ENCODE measurements at places on chromosomes 2 and 18.

DNA sequence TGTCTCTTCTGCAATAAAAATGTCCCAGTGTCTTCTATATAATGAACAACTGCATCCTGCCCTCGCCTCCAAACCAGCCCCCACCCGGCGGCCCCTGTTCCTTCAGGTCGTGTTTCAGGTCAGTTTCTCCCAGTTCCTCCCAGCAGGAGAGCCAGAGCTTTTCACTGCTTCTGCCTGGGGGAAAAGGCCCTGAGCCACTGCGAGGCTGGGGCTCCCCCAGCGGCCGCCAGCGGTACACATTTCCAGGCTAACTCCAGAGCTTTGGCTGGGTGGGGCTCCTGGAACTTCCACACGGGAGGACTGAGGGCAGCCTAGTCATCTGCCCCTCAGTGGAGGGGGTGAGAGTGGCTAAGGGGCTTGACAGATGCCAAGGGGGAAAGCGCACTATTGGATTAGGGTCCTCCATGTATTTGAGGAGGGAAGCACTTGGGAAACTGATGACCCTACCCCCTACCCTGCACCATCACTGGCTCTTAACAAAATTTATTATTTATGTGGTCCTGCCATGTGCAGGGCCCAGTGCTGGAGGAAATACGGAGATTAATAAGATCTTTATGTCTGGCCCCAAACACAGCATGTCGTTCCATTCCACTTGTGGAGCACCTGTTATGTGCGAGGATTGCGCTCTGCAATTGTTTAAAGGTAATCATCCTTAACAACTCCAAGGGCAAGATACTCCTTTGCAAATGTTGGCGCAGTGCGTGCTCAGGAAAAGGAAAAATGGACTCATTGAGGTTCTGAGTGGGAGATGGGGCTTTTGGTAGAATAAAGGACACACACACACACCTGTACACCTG lies 17.3 kb upstream of the CYS1 start:
- no peak for DNase-seq

DNA sequence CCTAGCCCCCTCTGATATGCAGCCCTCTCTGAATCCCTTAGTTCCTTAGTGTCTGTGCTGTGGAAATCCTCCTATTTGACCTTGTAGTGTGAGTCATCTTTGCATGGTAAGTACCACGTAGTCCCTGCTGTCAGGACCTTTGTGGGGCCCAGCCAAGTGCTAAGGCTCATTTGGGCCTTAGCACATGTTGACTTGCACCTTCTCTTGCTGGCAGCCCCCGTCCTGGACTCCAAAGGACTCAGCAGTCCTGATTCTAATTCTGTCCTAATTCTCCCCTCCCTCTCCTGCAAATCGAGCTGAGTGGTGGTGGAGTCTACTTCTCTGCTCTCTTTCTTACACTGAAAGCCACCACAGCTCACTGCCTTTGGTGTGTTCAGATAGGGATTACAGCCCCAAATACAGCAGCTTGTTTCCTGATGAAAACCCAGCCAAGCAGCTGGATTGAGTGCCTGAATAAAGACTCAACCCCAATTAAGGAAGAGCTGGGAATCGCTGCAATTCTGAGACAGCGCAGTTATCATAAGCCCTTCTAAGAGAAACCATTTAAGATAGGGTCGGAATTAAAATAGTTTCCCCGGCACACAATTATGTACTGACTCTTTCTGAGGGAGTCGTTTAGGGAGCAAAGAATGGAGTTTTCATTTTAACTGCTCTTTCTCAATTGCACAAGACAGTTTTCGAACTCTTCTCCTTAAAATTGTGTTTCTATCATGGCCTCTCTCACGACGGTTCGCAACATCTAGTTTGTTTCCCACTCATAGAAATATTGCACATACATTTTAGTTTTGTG lies 215.6 kb upstream of the TNP1 start:
- no peak for DNase-seq

- DNase-seq = peak; percentile 12
These were observed 1.1 kb upstream of the PPP3R1 start for GRCh38 chr2:68253219-68254068.

DNA sequence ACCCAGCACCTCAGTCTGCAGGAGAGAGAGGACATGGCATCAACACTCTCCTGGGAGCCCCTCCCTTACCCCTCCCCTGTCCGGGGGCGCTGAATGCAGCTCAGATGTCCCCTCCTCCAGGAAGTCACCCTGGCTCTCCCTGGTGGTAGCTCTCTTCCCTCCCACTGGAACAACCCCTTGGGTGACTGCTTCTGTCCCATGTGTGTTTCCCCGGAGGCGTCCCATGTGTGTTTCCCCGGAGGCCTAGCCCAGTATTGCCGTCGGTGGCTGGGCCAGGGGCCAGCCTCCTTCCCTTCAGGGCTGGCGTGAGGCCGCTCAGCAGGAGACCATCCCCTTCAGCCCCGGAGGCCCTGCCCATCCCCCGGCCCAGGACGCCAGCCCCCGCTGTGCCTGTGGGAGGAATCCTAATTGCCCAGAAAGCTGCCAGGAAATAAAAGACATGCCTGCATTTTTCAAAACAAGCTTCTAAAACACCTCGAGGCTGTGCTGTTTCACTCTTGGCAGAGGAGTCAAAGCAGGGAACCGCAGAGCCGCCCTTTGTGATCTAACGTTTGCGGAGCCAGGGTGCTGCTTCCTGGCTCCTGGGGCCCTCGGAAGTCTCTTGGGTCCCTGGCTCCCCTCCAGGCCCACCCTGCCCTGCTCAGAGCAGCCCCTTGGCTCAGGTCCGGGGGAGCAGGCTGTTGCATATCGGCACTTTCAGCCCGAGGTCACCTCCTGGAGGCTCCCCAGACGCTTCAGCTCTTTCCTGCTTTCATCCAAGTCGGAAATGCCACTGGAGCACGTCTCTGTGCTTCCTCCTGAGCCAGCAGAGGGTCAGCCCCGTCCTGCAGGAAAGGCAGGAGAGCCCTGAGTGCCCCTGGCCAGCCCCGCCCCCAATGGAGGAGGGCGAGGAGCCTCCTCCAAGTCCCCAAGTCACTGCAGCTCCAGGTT lies 11.4 kb downstream of the SNED1 start:
- peak; percentile 34 for DNase-seq

GRCh38 chr2:97914691-97915213 lies 81.0 kb downstream of the TMEM131 start:
- no peak for DNase-seq

DNA sequence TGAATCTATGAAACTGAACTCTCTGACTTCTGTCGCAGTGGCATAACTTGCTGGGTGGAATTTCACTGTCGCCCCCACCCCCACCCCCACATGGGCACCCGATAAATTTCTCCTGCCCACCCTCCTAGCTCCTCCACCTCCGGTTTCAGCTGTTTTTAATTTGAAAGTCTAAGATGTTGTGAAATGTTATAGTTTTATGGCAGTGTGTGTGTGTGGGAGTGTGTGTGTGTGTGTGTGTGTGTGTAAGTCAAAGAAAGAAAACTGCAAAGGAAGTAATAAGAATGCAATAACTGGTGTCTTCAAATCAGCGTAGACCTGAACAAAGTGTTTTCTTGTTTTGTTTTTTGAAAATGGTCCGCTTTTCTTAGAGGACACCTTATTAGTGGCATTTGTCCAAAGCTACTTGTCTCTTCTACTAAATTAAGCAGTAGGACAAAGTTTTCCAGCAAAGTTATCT lies 388 bp downstream of the DTNA start:
- DNase-seq = no peak

DNA sequence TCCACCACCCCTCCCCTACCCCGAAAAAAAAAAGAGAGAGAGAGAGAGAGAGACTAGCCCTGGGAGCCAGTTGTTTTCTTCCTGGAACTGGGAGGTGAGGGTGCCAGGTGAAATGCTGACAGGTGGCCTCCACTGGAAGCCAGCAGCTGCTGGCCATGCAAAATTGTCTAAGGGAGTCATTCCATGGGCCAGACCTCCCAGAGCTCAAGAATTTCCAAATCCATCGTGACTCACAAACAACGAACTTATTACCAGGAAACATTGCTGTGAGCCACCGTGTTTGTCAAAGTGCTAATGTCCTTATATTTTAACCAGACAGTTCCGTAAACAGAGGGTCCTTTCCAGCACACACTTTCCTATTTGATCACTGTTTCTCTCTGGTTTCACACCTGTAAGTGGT lies 68.5 kb upstream of the PID1 start:
- no peak for DNase-seq

GRCh38 chr2:151771599-151772358 lies 37.5 kb upstream of the NEB start:
- no peak for DNase-seq

DNA sequence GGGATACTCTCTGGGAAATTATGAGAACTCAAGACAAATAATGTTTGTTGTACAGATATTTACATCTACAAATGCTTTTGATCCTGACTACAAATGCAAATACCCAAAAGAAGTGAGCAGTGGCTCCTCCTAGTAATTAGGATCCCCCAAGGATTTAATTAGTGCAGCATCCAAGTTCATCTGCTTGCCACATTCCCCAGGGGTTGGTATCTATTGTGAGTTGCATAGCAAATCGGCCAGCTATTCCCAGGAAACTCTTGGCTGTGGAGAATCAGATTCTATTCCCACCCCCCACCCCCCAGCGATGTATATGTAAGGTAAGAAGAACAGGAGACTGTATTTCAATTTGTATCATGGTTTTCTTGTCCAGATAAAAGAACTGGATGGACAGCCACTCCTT lies 725.1 kb upstream of the CDH7 start:
- DNase-seq = no peak

- no peak for DNase-seq
These were observed 8.2 kb downstream of the NFATC1 start for GRCh38 chr18:79403723-79404566.

- no peak for DNase-seq
These were observed 64.4 kb downstream of the GREB1 start for GRCh38 chr2:11598228-11598731.

DNA sequence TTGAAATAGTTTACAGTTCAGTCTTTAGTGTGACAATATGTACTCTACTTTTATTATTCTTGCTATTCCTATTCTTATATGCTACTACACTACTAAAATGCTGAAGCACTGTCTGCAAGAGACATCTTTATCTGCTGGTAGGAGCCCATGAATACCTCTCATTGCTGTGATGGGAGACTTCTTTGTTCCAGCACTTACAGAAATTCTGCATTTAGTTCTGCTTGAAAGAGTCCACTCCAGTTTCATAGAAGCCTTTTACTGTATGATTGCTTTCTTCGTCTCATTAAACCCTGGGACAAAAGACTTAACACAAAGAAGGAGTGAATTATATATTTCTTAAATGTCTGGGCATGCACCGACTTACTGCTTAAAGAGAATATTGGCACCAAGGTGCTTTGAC lies 272.7 kb downstream of the CD226 start:
- no peak for DNase-seq

- no peak for DNase-seq
These were observed 1167.5 kb downstream of the DPP10 start for GRCh38 chr2:115609978-115610377.

- DNase-seq = no peak
These were observed 510.1 kb upstream of the SLC8A1 start for GRCh38 chr2:40962026-40962425.

DNA sequence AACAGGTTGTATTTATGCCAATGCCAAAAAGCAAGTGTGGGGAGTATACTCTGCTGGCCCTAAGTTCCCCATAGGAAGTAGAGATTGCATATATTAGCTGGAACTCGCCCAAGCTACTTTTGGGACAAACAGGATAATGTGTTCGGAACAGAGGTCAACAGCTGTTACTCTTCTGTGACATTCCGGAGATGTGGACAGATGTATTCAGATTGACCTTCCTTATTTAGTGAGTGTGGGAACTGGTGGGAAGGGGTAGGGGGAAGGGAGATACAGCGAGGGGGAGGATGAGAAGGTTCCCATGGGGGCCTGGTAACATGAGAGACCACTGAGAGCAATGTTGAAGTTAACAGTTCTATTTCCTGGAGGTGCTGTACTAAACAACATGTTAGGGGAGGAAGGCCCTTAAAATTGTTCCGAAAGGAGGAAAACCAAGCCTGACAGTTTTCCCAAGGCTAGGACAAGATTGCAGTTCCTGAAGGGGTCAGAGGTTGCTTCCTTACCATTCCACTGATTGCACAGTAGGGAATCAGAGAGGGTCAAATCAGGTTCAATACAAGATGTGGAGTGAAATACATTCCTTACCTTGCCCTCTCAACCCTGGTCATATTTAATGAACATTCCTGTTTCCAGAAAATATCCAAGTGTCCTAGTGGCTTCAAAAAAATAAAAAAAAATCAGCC lies 14.3 kb upstream of the CD28 start:
- DNase-seq = no peak

DNA sequence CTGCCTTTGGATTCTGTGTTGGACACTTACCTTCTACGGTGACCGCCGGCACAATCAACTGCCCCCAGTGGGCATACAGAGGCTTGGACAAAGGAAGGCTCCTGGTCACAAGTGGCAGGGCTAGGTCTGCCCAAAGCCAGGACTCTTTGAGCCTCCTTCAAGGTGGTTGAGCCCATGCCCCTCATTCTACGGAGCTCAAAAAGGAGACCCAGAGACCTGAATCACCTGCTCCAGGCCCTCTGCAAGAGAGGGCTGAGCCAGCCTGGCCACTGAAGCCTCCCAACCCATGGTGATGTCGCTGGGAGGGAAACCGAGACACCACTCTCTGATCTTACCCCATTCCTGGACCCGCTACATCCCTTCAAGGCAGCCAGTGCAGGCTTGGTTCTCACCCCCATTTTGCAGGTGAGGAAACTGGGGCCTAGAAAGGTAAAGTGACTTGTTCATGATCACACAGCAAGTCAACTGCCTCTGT lies 87.9 kb downstream of the INHBB start:
- no peak for DNase-seq

DNA sequence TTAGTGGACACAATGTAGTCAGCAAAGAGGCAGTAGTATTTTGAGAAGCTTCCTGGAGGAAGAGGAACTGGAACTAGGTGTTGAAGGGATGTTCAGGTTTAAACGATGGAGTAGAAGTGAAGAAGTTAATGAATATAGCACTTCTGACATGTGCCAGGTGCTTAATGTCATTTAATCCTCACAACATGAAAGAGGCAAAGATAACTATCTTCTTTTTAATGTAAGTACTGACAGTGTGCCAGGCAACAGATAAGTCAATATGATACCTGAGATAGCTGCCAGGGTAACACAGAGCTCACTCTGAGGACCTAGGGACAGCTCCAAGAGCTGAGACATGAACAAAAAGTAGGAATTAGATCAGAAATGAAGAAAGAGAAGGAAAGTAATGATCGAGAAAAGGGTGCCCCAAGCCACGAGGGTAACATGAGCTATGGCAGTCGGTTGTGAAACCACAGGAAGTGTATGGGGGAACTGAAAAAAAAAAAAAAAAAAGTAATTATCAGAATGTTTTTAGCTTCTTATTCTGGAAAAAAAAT lies 140.7 kb downstream of the RNF144A start:
- DNase-seq = no peak

DNA sequence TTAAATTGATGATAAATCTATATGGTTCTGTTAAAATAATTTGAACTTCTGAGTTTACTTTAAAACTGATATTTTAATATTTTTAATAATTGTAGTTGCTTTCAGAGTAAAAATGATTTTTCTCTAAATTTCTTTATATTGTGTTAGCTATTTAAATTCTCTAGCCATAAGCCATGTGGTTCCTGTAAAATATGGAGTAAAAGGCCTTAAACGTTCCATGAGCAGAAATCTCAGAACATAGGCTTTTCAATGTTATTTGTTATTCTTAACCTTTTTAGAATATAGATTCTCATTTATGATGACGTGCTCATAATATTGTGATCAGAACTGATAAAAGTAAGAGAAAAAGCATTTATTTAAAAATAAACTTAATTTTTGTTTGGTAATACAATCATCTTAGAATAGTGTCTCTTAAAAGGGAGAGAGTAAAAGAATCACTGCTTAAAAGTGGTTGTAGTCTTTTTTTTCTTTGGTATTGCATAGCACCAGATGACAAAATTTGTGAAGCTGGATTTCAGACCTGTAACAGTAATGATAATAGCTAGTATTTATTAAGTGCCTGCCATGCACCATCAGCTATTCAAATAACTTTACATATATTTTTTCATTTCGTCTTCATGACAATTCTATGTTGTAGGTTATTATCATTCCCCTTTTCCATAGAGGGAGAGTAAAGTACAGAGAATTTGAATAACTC lies 2.7 kb downstream of the BMPR2 start:
- DNase-seq = no peak
